GM12891 (cell line): ENCODE measurements at places on chromosomes 7 and 10.

DNA sequence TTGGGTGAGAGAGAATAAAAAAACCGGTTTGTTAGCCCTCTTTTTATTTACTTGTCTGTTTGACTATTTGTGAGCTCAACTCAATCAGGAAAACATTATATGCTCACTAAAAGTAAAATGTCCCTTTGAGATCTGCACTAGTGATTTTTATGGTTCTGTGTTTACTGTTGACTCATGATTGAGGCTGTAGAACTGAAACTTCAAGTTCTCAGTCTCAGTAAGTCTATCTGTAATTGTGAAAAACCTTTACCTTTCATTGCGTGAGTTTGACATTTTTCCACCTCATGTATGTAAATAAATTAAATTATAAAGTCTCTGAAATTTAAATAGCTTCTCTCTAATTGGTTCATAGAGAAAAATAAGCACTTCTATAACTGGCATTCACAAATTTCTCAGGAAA lies 17.0 kb upstream of the CASD1 start:
- DNase-seq, result peak; percentile 11

DNA sequence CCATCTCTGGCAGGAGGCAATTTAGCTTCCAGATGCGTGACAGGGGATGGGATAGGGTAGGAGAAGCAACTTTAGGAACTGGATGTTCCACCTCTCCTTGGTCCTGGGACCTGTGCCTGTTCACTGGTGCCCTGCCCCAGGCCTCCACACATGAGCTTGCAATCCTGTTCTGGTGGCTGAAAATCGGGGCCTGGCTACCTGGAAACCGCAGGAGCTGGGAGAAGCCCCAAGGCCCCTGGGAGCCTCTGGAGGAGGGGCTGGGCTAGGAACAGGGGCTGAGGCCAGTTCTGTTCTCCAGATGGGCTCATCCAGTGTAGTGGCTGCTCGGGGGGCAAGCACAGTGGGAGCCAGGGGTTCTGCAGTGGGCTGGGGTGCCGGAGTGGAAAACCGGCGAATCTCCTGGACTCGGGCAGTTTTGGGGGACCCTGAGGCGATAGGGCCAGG lies 5.3 kb upstream of the MYOZ1 start:
- no peak for DNase-seq

DNA sequence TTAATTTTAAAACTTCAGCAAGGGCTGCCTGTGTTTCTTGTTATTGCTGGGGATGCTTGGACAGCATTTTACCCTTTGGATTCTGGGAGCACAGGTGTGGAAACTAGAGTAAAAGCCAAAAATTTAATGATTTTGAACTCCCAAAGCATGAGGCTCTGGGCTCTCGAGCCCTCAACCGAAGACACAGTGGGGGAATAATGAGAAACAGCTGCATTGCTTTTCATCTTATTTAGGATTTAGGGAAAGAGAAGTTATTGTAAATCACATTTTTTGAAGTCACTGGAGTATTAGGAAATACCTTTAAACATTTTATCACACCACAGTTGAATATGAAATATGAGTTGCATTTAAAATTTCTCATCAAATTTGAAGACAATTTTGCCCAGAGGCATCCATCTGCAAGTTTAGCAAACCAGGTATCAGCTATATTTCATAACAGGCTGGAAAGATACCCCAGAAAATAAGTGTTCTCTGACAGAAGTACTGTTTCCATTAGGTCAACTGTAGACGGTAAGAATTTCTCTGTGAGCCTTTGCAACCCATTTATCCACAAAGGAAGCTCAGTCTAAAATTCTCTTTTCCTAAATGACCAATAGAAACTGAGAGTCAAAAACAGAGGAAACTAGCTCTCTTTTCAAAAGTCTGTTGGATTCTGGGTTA lies 290.6 kb upstream of the PHYHIPL start:
- DNase-seq, result no peak

DNA sequence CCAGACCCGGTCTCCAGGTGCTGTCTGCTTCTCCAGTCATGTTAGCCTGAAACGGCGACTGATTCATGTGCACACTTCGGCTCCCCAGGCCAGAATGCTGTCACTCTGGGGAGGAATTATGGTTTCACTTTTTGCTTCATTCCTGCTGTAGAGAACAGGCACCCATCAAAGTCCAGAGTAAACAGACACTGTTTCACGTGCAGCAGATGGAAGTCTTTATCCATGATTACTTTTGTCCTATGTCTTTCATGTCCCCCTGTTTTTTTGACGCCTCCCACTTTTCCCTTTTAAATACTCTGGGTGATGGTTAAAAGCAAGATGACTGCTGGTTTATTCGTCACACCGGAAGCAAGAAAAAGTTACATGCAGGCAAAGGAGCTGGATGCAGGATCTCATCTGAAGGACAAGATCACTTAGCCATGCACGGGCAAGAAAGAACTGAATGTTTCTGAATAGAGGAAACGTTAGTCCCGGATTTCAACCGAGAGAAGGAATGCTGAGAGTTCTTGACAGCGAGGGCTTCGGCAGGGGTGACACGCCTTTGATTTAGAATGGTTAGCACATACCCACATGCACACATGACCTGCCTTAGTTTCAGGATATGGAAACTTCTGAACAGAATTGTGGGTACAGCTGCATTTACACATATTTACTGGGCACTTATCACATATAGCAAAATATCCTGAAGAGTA lies 250.0 kb upstream of the KLF6 start:
- no peak for DNase-seq

GRCh38 chr7:152859781-152860191 lies 100.2 kb downstream of the ACTR3B start:
- DNase-seq, result peak; percentile 44

GRCh38 chr10:3528823-3529403 lies 256.1 kb downstream of the KLF6 start:
- no peak for DNase-seq

GRCh38 chr10:133347710-133348517 lies 741 bp downstream of the PRAP1 start:
- DNase-seq, result no peak

- no peak for DNase-seq
Observed at GRCh38 chr7:112143582-112143981, 62.6 kb downstream of the DOCK4 start.

GRCh38 chr10:109765838-109766237 lies 157.5 kb downstream of the XPNPEP1 start:
- no peak for DNase-seq

DNA sequence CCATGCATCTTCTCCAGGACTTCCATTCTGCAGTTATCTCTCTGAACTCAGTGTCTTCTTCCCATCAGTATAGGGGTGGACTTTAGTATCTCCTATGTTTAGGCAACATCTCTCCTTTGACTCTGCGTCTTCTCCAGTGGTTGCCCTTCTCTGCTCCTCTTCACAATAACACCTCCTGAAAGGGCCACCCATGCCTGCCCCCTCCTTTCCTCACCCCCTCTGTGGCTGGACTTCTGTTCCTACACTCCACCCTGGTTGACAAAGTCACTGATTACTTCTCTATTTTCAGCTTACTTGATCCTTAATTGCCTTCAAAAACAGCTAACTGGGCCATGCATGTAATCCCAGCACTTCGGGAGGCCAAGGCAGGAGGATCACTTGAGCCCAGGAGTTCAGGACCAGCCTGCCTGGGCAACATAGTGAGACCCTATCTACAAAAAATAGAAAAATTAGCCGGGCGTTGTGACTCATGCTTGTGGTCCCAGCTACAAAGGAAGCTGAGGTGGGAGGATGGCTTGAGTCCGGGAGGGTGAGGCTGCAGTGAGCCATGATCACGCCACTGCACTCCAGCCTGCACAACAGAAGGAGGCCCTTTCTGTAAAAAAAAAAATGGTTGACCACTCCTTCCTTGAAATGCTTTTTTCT lies 13.7 kb downstream of the SRGN start:
- no peak for DNase-seq
